ENCODE measurements at places on chromosomes 2 and 18. TPM values are rescaled to one million over a fixed set of nuclear protein-coding genes. Genes with fewer than 3 reads are reported as not detected.

LPIN2 gene
- total RNA-seq = 20.0 TPM

KCNS3 gene
- total RNA-seq = 8.9 TPM

ZNF396 gene
- total RNA-seq = 3.3 TPM

RAD51AP2 gene
- total RNA-seq = 0.14 TPM

SP100 gene
- total RNA-seq = 53.8 TPM

PARD6G gene
- total RNA-seq = 9.4 TPM

HOXD10 gene
- total RNA-seq = 5.1 TPM

MAP2 gene
- 58.1 TPM for total RNA-seq

PLGLB2 gene
- total RNA-seq = 1.2 TPM
